ENCODE measurements at places on chromosomes 13 and 19.
A peak's percentile ranks its signal among the peaks of the same experiment; 100 is the strongest.

DNA sequence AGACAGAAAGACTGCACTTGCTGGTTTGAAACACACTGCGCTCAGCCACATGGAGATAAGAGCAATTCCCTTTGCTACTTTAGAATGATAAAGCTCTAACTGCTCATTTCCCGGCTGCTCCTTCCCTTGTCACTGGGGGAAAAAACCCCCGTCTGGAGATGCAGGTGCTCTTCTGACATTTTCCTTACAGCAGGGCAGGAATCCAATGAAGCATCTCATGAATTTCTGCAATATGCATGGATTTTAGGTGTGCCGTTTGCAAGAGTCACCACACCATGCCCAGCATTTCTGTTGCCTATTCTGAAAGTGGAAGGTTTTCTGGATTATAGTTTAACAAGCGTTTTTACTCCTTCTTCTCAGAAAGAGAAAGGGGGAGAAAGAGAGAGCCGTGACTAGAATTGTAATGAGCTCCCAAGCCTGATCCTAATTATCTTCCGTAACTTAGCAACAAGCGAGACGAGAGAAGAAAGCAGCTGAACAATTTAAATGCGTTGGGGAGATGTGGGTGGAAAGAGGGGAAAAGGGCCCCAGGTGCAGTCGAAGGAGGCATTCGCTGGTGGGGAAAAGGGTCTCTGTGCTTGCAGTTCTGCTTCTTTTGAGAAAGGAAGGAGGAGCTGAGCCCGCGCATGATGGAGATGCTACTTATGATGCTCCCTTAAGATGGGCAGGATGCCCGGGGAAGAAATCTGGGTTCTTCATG, 76.6 kb upstream of the SPATA13 start:
- no peak for DNase-seq

DNA sequence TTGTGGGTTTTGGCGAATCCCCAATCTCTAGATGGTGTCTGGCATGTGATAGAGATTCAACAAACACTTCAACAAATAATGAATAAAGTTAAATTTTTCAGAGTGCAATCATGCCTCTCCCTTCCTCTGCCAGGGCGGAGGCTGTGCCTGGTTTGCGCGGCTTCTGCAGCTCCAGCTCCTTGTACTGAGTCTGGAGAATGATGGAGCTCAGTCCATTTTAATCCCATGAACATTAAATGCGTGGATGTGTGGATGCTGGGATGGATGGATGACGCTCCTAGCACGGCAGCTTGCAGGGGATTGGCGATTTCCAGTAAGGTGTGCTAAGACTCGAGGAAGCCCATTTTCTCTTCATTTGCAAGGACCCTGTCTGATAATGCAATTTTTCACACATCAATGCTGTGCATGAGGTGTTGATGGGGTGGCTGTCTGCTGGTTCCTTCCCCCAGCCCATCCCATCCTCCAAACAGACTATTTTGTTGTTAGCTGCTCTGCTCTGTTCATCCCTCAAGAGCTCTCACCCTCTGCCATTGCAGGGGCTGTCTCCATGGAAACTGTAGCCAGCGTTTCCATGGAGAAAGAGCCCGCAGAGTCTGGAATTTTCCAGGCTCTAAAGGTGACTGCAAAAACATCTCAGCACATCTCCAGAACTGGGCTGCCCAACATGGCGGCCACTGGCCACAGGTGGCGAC, 92.6 kb upstream of the PEG3 start:
- DNase-seq: no peak

- no peak for DNase-seq
Measured at GRCh38 chr13:106681536-106681935, 113.6 kb upstream of the ARGLU1 start.

GRCh38 chr13:24905242-24905641, 141.3 kb downstream of the RNF17 start:
- DNase-seq: peak; percentile 51

DNA sequence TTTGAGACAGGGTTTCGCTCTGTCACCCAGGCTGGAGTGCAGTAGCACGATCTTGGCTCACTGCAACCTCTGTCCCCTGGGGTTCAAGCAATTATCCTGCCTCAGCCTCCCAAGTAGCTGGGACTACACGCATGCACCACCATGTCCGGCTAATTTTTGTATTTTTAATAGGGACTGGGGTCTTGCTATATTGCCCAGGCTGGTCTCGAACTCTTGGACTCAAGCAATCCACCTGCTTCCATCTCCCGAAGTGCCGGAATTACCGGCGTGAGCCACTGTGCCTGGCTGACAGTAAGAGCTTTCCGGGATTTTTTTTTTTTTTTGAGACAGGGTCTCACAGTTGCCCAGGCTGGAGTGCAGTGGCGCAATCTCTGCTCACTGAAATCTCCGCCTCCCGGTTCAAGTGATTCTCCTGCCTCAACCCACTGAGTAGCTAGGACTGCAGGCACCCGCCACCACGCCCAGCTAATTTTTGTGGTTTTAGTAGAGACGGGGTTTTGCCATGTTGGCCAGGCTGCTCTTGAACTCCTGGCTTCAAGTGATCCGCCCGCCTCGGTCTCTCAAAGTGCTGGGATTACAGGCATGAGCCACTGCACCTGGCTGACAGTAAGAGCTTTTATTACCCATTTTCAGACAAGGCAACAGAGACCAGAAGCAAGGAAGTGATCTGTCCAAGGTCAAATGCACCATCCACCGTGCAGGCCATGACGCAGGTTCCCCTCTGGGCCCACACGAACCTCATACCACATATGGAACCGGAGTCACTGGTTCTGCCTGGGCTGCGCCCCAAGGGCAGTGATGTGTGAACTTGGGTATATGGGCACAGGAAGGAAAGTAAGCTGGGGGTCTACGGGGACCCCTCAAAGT, 21.0 kb downstream of the RFX1 start:
- DNase-seq: no peak

DNA sequence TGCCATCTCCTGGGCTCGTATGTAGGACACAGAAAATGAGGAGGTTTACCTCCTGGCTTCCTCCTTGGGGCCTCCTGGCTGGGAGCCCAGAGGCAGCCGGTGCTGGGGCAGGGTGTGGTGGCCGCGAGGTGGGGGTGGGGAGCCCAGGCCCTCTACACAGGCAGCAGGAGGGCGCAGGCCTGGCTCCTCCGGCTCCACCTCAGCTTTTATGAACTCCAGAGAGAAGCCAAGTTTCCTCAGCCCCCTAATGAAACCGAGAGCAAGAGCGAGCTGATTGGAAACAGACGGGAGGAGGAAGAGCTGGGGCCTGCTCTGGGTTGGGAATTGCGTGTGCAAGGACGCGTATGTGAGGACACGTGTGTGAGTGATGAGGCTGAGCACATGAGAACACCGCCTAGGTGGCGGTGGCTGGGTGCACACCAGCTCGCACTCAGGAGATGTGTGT, 23.1 kb downstream of the LYL1 start:
- DNase-seq: peak; percentile 83

- DNase-seq: peak; percentile 53
Measured at GRCh38 chr13:87042946-87043345, 628.2 kb upstream of the SLITRK5 start.

- DNase-seq: peak; percentile 18
Measured at GRCh38 chr13:86870444-86870843, 800.7 kb upstream of the SLITRK5 start.

DNA sequence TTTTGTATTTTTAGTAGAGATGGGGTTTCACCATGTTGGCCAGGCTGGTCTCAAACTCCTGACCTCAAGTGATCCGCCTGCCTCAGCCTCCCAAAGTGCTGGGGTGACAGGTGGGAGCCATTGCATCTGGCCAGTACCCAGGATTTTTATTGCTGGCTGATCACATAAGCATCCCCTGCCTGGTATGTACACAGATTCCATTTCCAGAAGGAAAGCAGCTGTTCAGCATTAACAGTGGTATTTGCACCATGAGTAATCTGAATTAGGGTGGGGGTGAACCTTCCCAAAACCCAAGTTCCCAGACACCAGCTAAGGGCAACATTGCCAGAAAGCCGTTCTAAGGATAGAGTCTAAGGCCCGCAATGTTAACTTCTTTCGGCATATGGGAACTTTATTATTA, 7.3 kb downstream of the ZNF555 start:
- DNase-seq: no peak

DNA sequence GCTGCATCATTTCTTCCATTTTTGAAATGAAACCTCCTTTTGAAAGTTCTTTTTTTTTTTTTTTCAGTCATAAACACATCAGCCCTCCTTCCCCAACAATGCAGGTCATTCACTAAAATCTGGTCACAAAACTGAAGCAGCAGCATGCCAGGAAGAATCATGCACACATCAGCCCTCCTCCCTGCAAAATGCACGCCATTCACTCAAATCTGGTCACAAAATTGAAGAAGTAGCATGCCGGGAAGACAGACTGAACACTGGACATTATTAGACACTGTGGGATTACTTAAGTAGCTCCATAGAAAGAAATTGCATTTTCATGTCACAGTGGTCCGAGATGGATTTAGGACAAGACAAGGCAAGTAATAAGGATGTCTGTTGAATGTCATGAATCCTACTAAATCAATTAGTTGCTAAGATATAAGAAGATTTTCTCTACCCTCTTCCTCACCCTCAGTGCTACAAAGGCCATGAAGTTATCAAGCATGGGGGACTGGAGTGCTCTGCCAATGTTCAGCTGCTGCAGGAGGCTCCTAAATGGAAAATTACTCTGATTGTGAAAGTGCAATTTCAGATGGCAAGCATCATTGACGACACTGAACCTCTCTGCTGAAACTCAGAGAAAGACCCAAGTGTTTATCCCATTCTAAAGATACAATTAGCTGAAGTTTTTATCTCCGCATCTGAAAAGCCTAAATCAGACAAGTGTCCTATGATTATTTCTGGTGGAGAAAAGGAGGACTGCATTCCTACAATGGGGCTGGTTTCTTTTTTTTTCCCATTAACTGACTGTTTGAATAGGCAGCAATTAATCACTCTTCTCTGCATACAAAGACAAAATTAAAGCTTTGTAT, 913.2 kb downstream of the DIAPH3 start:
- no peak for DNase-seq

GRCh38 chr13:67366533-67366932, 136.4 kb upstream of the PCDH9 start:
- peak; percentile 52 for DNase-seq

DNA sequence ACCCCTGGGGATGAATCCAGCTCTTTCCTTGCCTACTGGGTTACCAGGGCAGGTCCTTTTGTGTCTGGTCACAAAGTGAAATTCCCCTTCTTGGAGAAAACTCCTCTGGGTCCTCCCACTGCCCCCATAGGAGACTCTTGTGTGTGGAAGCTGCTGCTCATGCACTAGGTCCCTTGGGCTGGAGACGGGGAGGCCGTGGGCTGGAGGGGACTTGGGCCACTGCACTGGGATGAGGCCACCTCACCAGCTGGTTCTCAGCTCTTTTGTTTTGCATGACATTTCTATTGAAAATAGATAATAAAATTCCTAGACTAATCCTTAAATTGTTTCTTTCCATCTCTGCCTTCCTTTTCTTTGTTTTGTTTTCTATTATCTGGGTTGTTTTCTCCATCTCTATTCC, 62.4 kb downstream of the TEX29 start:
- no peak for DNase-seq

DNA sequence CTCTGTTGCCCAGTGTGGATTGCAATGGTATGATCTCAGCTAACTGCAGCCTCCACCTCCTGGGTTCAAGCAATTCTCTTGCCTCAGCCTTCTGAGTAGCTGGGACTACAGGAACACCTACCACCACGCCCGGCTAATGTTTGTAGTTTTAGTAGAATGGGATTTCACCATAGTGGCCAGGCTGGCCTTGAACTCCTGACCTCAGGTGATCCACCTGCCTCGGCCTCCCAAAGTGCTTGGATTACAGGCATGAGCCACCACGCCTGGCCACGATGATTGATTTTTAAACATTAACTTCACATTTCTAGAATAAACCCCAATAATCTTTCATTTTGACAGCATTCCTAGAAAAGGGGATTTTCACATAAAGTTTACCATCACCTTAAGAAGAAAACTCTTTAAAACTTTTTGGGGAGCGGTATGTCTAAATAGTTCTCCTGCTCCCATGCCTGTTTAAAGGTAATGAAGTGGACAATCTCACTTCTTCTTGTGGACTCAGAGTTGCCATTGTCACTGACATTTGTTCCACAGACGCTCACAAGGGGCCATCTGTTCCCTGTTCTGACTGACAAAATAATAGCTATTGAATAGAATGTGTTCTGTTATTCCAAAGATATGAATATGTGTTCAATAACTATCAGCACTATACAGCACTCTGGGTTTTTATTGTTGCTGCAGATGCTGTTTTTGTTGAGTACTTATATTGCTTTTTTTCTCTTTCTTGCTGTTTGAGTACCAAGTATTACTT, 66.1 kb upstream of the C1QTNF9B start:
- DNase-seq: no peak

DNA sequence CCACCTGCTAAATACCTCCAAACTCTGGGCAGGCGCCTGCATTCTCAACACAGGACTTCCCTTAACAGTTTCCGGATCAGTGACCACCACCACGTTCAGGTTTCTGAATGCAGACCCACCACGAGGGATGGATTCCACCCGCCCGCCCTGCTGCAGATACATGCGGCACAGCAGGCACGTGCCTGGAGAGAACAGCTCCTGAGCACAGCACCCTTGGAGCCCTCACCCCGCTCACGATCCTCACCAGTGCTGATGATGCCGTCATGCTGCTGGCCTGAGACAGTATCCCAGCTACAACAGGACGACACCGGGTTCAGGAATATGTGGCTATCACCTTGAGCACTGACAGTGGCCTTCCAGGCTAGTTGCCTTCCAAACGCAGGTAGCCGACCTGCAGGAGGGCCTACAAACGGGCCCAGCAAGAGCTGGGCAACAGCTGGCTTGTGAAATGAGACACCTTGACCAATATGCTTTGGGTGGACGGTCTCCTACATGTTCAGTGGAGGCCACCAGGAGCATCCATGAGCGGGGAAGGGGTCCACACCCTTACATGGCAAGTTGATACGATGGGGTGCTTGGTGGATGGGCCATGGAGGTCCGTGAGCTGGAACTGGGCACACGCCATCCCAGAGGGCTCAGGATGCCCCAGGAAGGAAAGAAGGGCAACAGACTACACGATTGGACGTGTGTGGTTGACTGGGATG, 9.9 kb upstream of the QTRT1 start:
- no peak for DNase-seq

DNA sequence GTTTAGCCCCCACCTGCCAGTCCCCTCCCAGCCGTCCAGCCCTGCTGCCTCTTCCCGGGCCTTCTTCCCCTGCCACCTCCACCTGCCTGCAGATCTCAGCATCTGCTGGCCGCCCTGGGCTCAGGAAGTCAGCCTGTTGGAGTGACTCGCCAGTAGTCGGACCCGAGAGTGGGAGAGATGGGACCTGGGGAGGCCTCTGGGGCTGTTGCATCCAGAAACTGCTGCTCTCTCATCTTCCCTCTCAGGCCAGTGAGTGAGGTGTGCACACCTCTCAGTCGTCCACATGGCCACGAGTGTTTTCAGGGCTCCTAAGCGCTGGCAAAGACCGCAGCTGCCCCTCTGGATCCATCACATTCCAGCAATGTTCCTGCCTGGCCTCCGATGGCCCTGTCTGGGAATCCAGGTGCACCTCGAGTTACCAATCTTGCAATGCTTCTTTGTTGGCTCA, 151.8 kb upstream of the SOX1 start:
- no peak for DNase-seq

GRCh38 chr13:39655041-39655568, 357 bp upstream of the COG6 start:
- no peak for DNase-seq

Measured in fibroblast of mammary gland (primary cell).